WTC11 (cell line): ENCODE measurements at places on chromosomes 3 and 15. TPM values are rescaled to one million over a fixed set of nuclear protein-coding genes. Genes with fewer than 3 reads are reported as not detected.

PLA2G4B gene
- 5.5 to 11.0 TPM (median 7.9 TPM) in 3 replicates for total RNA-seq

MORC1 gene
- total RNA-seq, result not detected in 3 replicates

NPAP1 gene
- total RNA-seq, result 0.11 to 0.13 TPM (median 0.11 TPM) in 3 replicates

RYR3 gene
- total RNA-seq, result 0.92 to 1.4 TPM (median 1.2 TPM) in 3 replicates

- DNase-seq, result peak; percentile 32
- H3K36me3 ChIP-seq, result peaks cover 15% of the 10 kb centered on the region
- H3K27me3 ChIP-seq, result no peaks in the 10 kb centered on the region
- H3K27ac ChIP-seq, result peak overlapping the region; percentile 66
Measured at GRCh38 chr3:110576960-110577359, 494.7 kb upstream of the NECTIN3 start.

DNA sequence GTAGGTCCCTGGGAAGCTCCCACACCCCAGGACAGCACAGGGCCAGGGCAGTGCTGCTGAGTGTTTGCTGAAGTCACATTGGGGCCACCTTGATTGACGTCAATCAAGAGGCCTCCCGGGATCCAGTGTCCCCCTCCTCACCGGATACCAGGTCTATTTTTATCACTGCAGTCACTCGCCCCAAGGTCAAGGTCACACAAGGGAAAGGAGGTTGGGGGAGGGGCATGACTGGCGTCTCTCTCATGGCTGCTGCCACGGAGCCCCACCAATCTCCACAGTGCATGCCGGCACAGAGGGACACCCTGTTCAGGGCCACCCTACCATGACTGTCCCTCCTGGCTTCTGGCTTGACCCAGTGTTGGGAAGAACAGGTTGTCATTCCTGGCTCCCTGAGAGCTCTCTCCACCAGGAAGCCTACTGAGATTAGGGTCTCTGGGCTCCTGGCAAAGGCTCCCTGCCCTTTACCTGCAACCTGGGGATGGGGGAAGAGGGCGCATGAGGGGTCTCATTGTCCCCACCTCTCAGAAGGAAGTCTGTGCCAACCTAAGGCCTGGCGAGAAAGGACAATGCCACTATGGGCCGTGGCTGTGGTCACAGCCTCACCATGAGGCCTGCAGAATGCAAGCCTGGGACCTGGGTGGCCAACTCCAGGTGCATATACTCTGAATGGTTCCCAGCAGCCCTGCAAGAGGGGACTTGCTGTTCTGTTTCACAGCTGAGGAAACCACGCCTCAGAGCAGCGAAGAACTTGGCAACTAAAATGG, 1.5 kb downstream of the MYL3 start:
- H3K36me3 ChIP-seq, result no peaks in the 10 kb centered on the region
- DNase-seq, result peak; percentile 8
- peaks cover 3% of the 10 kb centered on the region; the same call in 1 of the 2 replicates for H3K27me3 ChIP-seq
- H3K27ac ChIP-seq, result no peak overlapping the region; the same call in 1 of the 2 replicates

- H3K4me1 ChIP-seq, result no peaks in the 10 kb centered on the region
- H3K4me3 ChIP-seq, result no peak overlapping the region
- H3K27me3 ChIP-seq, result peaks cover 15% of the 10 kb centered on the region
Measured at GRCh38 chr3:39990532-39990931, 181.1 kb downstream of the MYRIP start.

GRCh38 chr3:95926904-95927501, 887.4 kb upstream of the EPHA6 start:
- H3K4me3 ChIP-seq, result peak overlapping the region; percentile 43; the same call in 1 of the 2 replicates
- H3K36me3 ChIP-seq, result peaks cover 30% of the 10 kb centered on the region
- H3K27me3 ChIP-seq, result no peaks in the 10 kb centered on the region
- peak overlapping the region; percentile 82 for H3K27ac ChIP-seq

DNA sequence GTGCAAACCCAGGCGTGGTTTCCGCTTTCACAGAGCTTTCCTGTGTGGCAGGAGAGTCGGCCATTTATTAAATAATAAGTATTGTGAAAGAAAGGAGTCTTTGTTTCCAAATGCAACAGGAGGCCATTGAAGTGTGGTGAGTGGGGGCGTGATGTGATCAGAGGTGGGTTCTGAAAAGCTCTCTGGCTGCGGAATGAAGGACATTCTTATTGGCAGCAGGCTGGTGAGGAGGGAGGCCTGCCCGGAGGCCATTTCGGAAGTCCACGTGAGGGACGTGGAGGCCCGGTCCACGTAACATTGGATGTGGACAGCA, 11.1 kb downstream of the ARNT2 start:
- peaks cover 6% of the 10 kb centered on the region; the same call in 1 of the 2 replicates for H3K4me1 ChIP-seq
- DNase-seq, result no peak
- no peaks in the 10 kb centered on the region; the same call in 1 of the 2 replicates for H3K27me3 ChIP-seq
- no peaks in the 10 kb centered on the region for H3K36me3 ChIP-seq
- H3K4me3 ChIP-seq, result no peak overlapping the region

DNA sequence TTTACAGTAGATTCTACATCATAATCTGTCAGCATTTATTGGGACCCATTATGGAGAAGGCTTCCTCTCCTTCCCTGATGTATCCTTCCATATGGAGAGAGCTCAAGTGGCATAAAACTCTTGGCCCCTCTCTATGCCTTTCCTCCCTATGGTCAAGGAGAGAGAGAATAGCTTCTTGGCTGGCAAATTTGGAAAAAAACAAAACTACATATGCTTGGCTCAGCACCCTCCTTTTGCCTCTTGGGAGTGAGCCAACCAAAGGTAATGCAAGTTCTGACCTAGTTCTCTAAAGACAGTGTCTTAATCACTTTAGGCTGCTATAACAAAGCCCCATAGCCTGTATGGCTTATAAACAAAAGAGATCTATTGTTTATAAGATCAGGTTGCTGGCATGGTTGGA, 37.5 kb downstream of the C3orf70 start:
- peaks cover 14% of the 10 kb centered on the region for H3K36me3 ChIP-seq
- no peaks in the 10 kb centered on the region for H3K4me1 ChIP-seq
- no peak overlapping the region for H3K4me3 ChIP-seq
- H3K27me3 ChIP-seq, result no peaks in the 10 kb centered on the region
- DNase-seq, result no peak
